NCI-H748 treated with DMSO at 0.1 percent for 48 hours (cell line): ENCODE measurements at places on chromosomes 16 and 17.

GRCh38 chr17:66715745-66716156, 119.2 kb upstream of the CACNG5 start:
- DNase-seq: peak; percentile 77

DNA sequence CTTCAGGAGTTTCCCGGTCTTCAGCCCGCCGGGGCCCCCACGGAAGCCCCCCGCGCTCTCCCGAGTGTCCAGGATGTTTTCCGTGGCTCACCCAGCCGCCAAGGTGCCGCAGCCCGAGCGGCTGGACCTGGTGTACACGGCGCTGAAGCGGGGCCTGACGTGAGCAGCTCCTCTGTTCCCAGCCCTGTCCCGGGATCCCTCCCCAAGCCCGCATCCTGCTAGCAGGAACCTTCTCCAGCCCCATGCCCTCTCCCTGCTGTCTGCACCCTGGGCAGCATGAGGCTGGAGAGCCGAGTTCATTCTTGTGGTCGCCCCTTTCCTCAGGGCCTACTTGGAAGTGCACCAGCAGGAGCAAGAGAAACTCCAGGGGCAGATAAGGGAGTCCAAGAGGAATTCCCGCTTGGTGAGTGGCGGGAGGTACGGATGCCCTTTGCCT, 10.1 kb downstream of the RIPOR1 start:
- DNase-seq: no peak

DNA sequence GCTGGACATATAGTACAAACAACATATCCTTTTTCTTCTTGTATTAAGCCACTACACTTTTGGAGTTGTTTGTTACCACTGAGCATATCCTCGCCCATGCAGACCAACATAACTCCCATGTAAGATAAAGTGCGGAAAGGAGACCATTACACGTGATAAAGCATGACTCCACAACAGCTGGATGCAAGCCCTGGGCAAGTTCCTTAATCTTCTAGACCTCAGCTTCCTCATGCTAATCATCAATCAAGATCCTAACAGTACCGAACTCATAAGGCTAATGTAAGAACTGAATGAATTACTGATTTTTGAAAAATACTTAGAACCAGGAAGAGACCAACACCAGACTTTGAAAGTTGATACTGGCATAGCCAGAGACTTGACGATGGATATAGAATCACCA, 47.0 kb upstream of the GSG1L start:
- no peak for DNase-seq

- DNase-seq: no peak
Observed at GRCh38 chr16:30780021-30780420, 7.0 kb downstream of the ZNF629 start.

DNA sequence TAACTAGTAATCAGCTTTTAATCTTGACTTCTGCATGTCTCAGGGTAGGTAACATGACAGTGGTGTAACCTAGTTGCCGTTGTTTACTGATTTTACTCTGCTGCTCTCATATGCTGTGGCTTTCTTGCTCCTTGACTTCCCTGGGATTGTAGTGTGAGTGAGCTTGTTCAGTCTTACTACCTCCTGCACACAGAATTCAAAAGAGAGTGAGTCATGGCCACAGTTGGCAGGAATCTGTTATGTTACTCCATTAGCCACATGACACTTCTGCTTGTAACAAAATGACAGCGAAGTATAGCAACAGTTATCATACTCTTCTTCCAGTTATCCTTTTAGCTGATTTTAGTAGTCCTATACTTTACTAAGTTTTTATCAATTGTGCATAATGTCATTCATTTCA, 18.8 kb downstream of the TNRC6A start:
- no peak for DNase-seq

DNA sequence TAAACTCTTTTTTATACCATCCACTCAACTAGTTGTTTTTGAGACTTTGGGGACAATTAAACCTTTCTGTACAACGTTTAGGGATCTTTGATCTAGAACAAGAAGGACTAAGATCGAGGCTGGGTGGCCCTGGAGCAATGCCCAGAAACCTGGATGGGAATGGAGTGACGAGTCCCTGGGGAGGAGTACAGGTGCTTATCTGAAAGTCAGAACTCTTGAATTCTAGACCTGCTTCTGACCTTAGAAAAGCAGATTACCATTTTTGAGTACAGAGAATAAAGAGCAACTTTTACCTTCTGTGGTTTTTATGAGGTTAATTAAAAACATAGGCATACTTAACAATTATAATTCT, 17.8 kb downstream of the UBE2Z start:
- DNase-seq: no peak

DNA sequence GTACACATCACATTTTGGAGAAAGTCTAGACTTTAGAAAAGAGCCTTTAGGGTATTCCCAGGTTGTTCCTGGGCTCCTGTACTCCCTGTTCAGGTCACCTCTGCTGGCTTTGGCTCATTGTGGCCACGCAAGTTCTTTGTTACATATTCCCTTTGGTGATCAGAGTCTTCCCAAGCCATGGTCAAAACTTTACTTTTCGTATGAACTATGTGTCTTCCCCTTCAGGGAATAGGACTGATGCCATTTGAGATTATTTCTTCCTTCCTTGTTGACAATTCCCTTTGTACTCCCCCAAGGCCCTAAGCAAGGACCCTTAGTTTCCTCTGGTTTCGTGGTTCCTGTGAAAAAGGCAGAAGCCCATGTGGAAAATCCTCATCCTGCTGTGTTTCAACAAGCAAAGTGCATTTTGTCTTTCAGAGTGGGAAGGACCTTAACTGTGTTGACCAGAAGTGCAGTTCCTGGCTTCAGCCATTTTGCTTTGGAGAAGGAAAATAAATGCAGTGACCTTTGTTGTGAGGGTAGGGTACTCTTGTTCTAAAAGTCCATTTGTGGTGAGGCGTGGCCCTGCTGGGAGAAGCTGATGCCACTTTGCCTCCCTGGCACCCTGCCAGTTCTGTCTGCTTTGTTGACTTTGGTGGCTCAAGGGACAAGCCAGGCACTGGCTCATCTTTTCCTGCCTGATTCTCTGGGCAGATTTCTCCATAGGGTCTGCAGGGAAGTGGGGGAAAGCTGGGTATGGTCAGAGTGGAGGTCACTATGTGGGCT, 55.1 kb downstream of the ZNRF1 start:
- DNase-seq: peak; percentile 74

DNA sequence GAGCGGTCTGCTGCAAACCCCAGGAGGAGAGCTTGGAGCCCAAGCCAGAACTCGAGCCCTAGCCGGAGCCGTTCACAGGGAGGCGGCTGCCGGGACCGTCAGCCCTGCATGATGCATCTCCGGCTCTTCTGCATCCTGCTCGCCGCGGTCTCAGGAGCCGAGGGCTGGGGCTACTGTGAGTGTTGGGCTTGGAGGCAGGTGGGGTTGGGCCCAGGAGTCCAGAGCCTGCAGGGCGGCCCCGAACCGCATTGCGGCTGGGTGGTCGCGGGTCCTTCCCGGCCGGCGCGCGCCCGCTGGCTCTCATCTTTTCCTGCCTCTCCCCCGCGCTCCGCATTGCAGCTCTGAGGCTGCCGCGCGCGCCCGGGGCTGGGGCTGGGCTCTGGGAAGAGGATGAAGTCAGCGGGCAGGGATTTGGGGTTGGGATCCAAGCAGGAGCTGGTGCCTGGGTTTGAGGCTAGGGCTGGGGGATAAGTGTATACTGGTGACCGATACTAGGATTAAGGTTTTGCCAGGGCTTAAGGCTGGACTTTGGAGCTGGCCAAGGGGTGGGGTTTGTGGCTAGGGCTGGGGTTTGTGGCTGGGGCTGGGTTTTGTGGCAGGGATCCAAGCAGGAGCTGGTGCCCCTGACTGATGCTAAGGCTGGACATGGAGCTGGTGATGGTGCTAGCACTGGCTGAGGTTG, 532 bp downstream of the CNTNAP1 start:
- DNase-seq: peak; percentile 63

GRCh38 chr17:2398655-2399571, 1.9 kb downstream of the MNT start:
- peak; percentile 71 for DNase-seq

- DNase-seq: no peak
Observed at GRCh38 chr16:88639231-88640038, 1.1 kb downstream of the IL17C start.
